Kidney (tissue), 22 donors: ENCODE measurements at places on chromosomes 12 and 14. TPM values are rescaled to one million over a fixed set of nuclear protein-coding genes. Genes with fewer than 3 reads are reported as not detected.

GALNT6 gene
- 2.1 TPM for polyA plus RNA-seq

CCDC198 gene
- 114 TPM for polyA plus RNA-seq

DNA sequence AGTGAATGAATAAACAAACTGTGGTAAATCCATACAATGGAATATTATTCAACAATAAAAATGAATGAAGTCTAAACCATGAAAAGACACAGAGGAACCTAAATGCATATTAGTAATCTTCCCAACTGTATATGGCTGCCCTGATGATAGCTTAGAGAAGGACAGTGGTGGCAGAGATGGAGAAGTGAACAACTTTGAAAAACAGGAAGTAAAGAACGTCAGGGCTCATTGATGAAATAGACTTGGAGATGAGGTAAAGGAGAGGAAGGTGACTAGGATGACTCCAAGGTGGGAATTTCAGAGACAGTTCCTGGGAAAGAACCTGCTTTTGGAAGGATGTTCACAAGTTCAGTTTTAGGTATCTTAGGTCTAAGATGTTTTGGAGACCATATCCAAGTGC, 36.3 kb upstream of the NT5DC3 start:
- DNase-seq: no peak

GRCh38 chr14:54189748-54190354, 207.0 kb upstream of the CDKN3 start:
- DNase-seq: no peak
